Cardiac septum (tissue), 1 donor: ENCODE measurements at places on chromosomes 4 and X.

- DNase-seq: no peak
Observed at GRCh38 chrX:79466636-79467035, 99.5 kb upstream of the ITM2A start.

DNA sequence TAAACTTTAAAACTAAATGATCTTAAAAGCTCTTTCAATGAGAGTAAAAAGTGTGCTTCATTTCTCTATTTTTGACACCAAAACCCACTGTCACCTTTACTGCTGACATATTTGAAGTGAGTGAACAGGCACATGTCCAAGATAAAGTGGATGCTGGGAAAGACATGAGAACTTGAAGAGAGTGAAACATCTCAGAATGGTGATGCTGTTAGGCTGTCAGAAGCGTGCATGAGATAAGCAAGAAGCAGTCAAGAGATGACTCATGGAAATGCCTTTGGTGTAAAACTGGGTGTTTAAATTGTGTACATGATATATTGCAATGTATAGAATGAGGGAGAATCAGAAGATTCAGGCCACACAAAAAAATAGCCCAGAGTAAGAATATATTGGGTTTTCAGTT is 21.8 kb upstream of the GBA3 start:
- no peak for DNase-seq

- DNase-seq: no peak
Observed at GRCh38 chr4:73721435-73721834, 18.9 kb upstream of the CXCL8 start.

GRCh38 chr4:169312690-169313422 is 42.1 kb upstream of the SH3RF1 start:
- no peak for DNase-seq

GRCh38 chrX:147917700-147918695 is 6.3 kb downstream of the FMR1 start:
- no peak for DNase-seq

GRCh38 chr4:141647966-141648365 is 11.6 kb downstream of the IL15 start:
- DNase-seq: no peak

GRCh38 chr4:13007802-13008470 is 476.2 kb downstream of the RAB28 start:
- DNase-seq: no peak

DNA sequence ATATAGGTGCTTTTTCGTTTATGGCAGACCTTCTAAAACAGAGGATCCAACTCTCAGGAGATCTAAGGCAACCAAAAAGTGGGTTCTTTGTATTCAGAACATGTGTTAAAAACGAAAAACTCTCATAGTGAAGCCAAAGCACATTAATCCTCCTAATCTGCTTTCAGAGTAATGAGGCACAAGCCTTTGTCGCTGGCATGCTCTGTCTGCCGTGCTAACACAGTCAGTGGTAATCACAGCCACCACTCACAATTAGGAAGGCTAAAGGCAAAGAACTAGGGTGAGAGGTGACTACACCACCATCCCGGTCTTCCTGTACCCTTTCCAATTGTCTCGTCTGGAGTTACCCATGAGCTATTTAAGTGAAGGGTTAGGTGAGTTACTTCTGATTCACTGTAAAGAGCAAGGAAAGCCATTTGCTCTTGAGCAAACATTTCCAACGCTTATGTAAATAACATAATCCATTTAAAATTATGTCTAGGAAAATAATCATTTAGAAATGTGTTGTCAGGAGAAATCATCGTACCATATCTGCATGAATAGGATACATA is 40.7 kb downstream of the NPY2R start:
- no peak for DNase-seq

- DNase-seq: no peak
Observed at GRCh38 chr4:86451560-86452330, 91.9 kb upstream of the MAPK10 start.

DNA sequence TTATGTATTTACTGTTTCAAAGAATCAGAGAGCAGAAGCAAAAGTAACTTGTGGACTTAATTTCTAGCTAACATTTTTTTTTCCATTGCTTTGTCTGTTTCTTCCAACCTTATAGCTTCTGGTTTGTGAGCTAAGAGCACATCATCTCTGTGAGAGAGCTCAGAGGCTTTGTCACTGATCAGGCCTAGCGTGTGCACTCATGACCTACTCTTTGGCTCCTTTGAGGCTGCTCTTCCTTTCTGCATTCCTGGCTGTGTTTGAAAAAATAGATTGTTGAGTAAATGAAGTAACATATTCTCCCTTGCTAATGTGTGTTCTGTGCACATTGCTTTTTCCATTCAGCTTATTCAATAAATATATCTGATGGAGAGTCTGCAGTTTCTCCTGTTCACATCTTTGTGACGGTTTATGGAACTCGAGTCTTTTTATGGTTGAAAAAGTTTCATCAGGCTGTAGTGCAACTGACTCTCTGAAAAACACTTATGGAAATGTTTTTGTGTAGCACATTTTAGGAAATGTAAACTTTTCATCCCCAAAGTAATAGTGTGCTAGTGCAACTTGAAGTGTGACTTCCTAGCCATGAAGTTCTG is 133.0 kb downstream of the RAPGEF2 start:
- DNase-seq: no peak

- no peak for DNase-seq
Observed at GRCh38 chrX:110519906-110520452, 161.3 kb downstream of the RTL9 start.

DNA sequence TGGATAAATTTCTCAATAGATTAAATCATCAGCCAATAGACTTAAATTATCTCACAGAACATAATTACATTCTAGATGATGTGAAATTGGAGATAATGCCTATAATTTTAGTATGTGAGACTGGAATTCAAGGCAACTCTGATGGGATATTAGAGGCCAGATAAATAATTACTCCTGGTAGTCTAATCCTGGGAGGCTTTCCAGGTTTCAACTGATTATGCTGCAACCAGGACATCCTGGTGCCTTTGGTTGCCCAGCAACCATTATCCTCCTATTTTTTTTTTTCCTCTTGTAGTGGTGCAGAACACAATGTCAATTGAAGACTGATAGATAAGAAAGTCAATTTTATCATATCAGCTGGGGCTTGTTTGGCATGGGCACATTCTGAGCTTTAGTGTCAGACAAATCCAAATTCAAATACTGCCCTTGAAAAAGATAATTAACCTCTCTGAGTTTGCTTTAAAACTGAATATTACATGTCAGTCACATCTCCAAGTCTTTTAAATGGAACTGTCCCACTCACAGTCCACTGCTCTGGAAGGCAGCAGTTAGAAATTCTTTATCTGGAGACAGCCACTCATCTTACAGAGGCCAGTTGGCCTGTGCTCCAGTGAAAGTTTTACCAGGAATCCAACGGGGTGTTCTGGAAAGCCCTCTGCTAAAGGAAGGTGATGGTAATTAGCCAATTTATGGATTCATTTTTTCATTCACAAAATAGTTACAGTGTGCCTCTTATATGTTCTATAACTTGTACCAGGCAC is 95.3 kb upstream of the GUCY1A1 start:
- DNase-seq: no peak

- DNase-seq: no peak
Observed at GRCh38 chrX:53711436-53711835, 24.9 kb upstream of the HUWE1 start.

- DNase-seq: peak; percentile 82
Observed at GRCh38 chrX:17527135-17527701, 152.2 kb downstream of the NHS start.

DNA sequence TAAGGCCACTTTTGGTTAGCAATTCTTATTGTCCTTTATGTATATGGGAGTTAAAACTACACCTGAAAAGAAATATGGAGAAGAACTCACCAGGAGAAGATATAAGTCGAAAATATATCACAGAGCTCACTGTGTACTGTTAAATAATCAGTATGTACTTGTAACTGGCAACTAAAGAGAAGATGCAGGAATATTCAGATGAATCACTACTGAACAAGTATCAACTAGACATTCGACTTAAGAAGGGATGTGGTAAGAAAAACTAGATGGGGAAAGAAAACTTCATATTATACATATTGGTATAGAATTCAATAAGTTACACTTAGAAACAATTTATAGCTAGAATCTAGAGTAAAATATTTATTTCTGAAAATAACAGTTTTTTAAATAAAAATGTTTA is 230.0 kb downstream of the CAMK2D start:
- no peak for DNase-seq

GRCh38 chr4:119810001-119810400 is 181.4 kb upstream of the PDE5A start:
- no peak for DNase-seq

DNA sequence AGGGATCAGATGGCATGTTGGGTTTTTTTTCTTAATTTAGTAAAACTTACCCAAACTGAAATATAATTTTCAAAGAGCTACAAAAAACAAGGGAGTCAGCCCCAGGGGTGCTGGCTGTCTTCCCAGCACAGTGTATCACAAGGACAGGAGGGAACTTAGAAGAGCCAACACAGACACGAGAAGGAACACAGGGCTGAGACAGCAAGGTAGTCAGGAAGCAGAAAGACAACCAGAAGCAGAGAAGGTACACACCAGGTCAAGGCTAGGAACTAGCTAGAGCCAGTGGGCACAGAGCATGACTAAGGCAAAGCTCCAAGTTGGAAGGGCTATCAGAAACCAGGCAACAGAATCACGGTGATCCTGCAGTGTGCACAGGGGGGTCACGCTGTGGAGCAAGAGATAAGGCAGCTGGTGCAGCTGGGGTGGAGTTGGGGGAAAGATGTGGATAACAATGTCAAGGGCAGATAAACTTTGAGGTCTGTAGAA is 168.7 kb downstream of the NR3C2 start:
- DNase-seq: peak; percentile 75

DNA sequence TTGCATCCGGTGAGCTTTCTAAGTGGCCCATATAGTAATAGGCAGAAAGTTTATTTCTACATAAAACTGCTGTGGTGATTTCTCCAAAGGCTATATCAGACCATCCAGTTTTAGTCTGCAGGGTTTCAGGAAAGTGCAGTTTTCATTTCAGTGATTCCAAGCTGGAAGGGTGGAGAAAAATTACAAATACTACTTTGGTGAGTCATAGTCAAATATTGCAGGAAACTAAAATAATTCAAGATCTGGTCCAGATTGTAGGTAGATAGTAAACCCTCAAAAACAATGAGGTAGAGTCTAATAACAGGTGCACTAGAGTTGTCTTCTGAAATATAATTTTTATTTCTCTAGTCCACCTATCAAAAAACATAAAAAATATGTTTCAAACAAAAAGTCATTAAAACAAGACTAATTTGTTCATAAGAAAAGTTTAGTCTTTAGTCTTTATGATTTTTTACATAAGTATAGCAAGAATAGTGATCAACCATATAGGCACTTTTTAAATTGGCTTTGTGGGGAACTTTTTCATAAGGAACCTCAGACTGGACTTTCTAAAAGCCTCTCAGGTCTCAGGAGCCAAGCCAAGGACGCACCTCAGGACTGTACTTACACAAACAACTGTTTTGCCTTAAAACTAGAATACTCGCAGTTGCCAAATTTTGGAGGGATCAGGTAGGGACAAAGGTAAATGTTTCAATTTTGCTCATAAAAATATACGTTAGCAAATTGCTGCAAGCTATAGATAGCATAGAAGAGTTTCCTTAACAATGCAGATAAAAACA is 101.8 kb upstream of the TLR3 start:
- DNase-seq: no peak

DNA sequence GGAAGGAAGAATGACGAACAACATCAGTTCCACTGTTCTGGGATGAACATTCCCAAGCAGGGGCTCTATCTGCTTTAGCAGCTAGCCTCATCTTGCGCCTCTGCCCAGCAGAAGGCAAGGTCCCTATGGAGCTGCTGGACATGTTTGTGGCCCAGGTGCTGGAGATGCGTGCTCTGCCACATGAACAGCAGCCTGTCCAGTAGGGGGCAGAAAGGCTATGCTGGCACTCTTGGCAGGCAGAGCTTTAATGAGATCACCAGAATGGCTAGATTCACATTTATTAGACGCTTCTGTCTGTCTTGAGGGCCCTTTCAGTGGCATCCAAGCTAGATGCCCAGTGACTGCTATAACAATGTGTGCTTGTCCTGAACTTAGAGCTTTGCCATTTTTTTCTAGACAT is 1826.0 kb downstream of the STIM2 start:
- DNase-seq: no peak

DNA sequence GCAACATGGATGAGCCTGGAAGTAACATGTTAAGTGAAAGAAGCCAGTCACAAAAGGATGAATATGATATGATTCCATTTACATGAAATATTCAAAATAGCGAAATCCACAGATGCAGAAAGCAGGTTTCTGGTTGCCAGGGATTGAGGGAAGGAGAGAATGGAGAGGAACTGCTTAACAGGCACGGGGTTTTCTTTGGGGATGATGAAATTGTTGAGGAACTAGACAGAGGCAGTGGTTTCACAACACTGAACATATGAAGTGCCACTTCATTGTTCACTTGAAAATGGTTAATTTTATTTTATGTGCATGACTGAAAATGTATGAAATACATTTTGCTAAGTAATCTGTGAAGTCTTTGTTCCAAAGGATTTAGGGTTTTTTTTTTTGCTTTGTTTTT is 182.5 kb upstream of the TBL1X start:
- no peak for DNase-seq

GRCh38 chr4:40887764-40888131 is 138.0 kb downstream of the NSUN7 start:
- no peak for DNase-seq

- no peak for DNase-seq
Observed at GRCh38 chr4:55880652-55881280, 27.3 kb downstream of the EXOC1 start.

- DNase-seq: no peak
Observed at GRCh38 chrX:20517565-20517964, 250.9 kb upstream of the RPS6KA3 start.

- no peak for DNase-seq
Observed at GRCh38 chrX:68895341-68895755, 66.5 kb downstream of the EFNB1 start.

DNA sequence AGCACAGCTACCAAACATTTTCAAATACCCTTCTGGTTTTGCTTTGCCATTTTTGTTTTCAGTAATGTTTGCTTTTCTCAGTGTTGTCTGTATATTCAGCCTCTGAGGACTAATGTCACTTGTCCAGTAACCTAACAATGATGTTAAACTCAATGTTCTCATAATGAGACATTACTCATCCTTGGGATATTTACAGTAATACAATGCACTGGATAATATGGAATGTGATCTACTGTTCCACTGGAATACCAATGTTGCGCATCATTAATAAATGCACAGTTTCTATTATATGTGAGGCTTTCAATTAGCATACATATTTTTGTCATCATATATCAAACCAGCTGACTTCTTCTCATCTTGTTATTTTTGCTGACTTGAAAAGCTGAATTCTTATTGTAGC is 259.1 kb downstream of the SH2D1A start:
- no peak for DNase-seq

DNA sequence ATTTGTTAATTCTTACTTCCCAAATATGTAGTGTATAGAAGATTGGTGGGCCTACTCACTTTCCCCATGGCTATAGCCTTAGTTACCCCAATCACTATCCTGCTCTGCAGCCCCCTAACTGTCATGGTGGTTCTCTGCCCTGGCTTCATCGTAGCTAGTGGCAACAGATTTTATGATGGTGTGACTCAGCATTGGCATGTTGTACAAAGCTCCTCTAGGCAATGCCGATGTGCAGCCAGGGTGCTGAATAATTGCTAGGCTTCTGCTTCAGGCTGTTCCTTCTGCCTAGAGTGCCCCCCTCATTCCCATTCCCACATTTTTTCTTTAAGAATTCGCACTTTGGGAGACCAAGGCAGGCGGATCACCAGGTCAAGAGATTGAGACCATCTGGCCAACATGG is 35.2 kb downstream of the AFF2 start:
- DNase-seq: no peak

GRCh38 chr4:140048419-140048995 is 105.5 kb downstream of the MAML3 start:
- no peak for DNase-seq
